ENCODE measurements at places on chromosomes 7 and 10. TPM values are rescaled to one million over a fixed set of nuclear protein-coding genes. Genes with fewer than 3 reads are reported as not detected.

DNA sequence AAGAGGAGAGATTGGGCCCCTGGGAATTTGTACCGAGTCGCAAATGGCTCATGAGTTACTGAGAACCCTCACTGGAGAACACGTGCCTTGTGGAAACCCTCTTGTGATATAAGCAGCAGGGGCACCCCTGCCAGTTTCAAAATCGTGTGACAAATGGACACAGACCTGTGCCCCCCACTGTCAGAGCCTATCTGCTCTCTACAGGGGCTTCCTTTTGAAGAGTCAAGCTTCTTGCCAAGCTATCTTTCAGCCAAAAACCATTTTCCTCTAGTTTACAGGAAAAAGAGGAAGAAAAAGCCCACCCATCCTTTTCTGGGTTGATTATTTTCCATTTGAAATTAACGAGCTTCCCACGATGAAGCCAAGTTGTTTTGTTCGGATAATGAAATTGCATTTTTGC, 64.1 kb upstream of the MPP7 start:
- H3K4me1 ChIP-seq: peaks cover 6% of the 10 kb centered on the region
- H3K27me3 ChIP-seq: no peaks in the 10 kb centered on the region
- no peak overlapping the region for H3K27ac ChIP-seq
- H3K4me3 ChIP-seq: no peak overlapping the region
- H3K36me3 ChIP-seq: no peaks in the 10 kb centered on the region

DNA sequence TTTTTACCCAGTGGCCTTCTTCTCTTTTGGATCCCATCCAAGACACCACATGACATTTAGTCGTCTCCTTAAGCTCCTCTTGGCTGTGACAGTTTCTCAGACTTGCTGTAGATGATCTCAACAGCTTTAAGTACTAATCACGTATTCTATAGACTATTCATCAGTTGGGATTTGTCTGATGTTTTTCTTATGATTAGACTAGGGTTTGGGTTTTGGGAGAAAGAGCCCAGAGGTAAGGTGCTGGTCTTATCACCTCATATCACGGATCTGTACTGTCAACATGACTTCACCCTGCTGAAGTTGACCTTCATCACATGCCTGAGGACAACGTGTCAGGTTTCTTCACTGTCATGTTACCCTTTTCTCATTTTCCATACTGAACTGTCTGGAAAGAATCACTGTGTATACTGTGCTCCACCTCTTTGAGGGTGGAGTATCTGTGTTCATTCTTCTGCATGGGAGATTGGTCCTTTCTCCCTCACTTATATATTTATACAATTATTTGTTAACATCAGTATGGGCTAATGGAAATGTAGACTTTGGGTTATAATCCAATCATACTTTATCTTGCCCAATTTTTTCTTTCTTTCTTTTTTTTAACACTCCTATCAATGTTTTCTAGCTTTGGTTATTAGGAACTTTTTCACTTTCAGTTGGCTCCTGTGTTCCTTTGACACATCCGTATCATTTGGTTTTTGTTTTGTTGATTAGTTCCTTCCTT, 6.4 kb upstream of the HKDC1 start:
- no peak overlapping the region for H3K4me3 ChIP-seq
- peaks cover 5% of the 10 kb centered on the region for H3K4me1 ChIP-seq
- no peaks in the 10 kb centered on the region for H3K27me3 ChIP-seq
- H3K27ac ChIP-seq: no peak overlapping the region
- H3K36me3 ChIP-seq: peaks cover 13% of the 10 kb centered on the region

SORCS1 gene
- total RNA-seq: 0.54 TPM

DNA sequence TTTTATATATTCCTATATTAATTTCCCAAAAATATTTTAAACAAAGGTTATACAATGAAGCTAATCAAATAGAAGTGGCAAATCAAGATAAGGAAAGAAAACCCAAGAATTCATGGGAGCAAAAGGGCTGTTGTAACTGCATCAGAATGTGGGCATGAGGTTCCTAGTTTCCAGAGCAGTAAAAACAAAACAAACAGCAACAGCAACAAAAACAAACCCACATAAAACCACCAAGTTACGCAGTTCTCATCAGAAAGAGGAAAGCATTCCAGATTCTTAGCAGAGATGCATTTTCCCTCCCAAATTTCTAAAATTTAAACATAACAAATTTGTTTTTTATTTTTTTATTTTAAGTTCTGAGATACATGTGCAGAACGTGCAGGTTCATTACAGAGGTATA, 34.8 kb upstream of the MSMB start:
- no peak overlapping the region for H3K27ac ChIP-seq
- no peaks in the 10 kb centered on the region for H3K36me3 ChIP-seq
- H3K4me3 ChIP-seq: no peak overlapping the region
- peaks cover 32% of the 10 kb centered on the region for H3K27me3 ChIP-seq
- H3K4me1 ChIP-seq: no peaks in the 10 kb centered on the region

DNA sequence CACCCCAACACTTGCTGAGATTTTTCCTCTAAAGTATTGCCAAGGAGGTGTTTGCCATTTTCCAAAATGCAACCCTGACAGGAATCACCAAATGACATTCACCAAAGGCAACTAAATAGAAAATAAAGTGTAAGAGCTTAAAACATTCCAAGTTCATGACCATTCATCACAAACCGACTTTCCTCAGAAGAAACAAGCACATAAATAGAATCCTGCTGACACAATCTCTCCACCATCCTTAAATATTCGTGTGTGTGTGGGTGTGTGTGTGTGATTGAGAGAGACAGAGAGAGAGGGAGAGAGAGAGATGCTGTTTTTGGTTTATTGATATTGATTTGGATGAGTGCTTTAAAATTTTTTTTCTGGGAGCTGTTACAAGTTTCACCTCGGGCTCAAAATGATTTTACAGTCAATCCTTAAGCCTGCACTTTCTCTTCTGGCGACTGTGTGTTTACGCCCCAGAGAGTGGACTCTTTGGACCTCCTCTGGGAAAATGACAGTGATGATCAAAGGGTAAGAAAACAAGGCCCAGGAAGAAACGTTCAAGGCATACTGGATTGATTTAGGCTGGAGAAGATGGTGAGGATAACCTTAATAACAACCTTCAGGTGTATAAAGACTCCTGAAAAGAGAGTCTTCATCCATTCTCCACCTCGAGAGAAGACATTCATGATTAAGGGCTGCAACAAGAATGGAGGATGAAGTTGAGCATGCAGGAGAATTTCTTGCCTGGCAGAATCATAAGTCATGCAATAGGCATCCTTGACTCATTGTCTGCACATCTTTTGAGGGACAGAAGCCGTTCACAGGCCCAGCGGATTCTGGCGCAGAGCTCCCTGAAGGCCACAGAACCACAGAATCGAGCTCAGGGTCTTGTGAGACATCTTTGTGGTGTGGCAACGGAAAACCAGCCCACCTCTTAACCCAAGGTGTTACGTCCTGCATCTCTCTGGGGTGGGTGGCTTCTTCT, 104.4 kb upstream of the FGFR2 start:
- H3K27me3 ChIP-seq: no peaks in the 10 kb centered on the region
- peaks cover 7% of the 10 kb centered on the region for H3K36me3 ChIP-seq
- H3K4me3 ChIP-seq: no peak overlapping the region
- H3K4me1 ChIP-seq: no peaks in the 10 kb centered on the region
- DNase-seq: peak; percentile 22

GRCh38 chr7:92075455-92076158, 58.7 kb downstream of the CYP51A1 start:
- no peaks in the 10 kb centered on the region for H3K4me1 ChIP-seq
- no peak for DNase-seq
- H3K27ac ChIP-seq: no peak overlapping the region
- no peaks in the 10 kb centered on the region for H3K27me3 ChIP-seq

- no peaks in the 10 kb centered on the region for H3K36me3 ChIP-seq
- H3K4me1 ChIP-seq: peaks cover 42% of the 10 kb centered on the region
- H3K27ac ChIP-seq: peak overlapping the region; percentile 98
- H3K4me3 ChIP-seq: peak overlapping the region; percentile 69
These were observed 144.4 kb downstream of the TES start for GRCh38 chr7:116354546-116355423.

- peak overlapping the region; percentile 85 for H3K27ac ChIP-seq
- peaks cover 6% of the 10 kb centered on the region for H3K36me3 ChIP-seq
- H3K4me1 ChIP-seq: peaks cover 7% of the 10 kb centered on the region
- peak; percentile 99 for DNase-seq
These were observed 149.5 kb upstream of the SVIL start for GRCh38 chr10:29784175-29784773.

- DNase-seq: no peak
- no peak overlapping the region for H3K4me3 ChIP-seq
- no peak overlapping the region for H3K27ac ChIP-seq
- H3K27me3 ChIP-seq: no peaks in the 10 kb centered on the region
- peaks cover 11% of the 10 kb centered on the region for H3K36me3 ChIP-seq
These were observed 13.1 kb downstream of the WNT16 start for GRCh38 chr7:121341933-121342332.

C1QL3 gene
- total RNA-seq: not detected

- DNase-seq: peak; percentile 67
- peaks cover 36% of the 10 kb centered on the region for H3K4me1 ChIP-seq
- H3K4me3 ChIP-seq: no peak overlapping the region
- H3K27me3 ChIP-seq: no peaks in the 10 kb centered on the region
- peaks cover 12% of the 10 kb centered on the region for H3K36me3 ChIP-seq
These were observed 6.5 kb downstream of the CPVL start for GRCh38 chr7:29139796-29140195.

GRCh38 chr7:27168265-27168947, 3.1 kb upstream of the HOXA9 start:
- no peak for DNase-seq
- H3K4me3 ChIP-seq: peak overlapping the region; percentile 79
- peaks cover 18% of the 10 kb centered on the region for H3K36me3 ChIP-seq
- peak overlapping the region; percentile 87 for H3K27ac ChIP-seq
- no peaks in the 10 kb centered on the region for H3K27me3 ChIP-seq

GRCh38 chr10:71581376-71581775, 138.2 kb downstream of the C10orf105 start:
- no peaks in the 10 kb centered on the region for H3K4me1 ChIP-seq
- peaks cover 33% of the 10 kb centered on the region for H3K27me3 ChIP-seq
- H3K27ac ChIP-seq: no peak overlapping the region
- no peak for DNase-seq
- H3K36me3 ChIP-seq: no peaks in the 10 kb centered on the region

DNA sequence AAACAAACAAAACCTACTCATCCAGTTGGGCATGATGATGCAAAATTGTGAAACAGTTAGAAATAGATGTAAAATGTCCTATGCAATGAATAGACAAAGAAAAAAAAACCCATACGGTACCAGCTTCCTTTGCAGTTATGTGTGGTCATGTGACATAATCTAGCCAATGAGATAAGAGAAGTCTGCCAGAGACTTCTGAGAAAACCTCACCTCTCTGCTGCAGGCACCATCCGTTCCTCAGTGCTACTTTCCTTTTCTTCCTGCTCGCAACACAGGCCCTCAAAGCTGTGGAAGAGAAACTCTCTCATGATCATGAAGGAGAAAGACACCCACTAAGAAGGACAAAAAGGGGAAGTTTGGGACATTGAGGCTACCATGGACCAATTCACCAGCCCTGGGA, 76.8 kb upstream of the CARD11 start:
- no peaks in the 10 kb centered on the region for H3K36me3 ChIP-seq
- no peak for DNase-seq
- H3K4me3 ChIP-seq: no peak overlapping the region
- no peaks in the 10 kb centered on the region for H3K4me1 ChIP-seq

ZPBP gene
- total RNA-seq: not detected

GRCh38 chr10:68132391-68132790, 23.1 kb downstream of the MYPN start:
- no peak for DNase-seq
- peaks cover 7% of the 10 kb centered on the region for H3K36me3 ChIP-seq
- no peak overlapping the region for H3K4me3 ChIP-seq
- H3K27me3 ChIP-seq: no peaks in the 10 kb centered on the region
- H3K27ac ChIP-seq: no peak overlapping the region

SLC29A3 gene
- 4.0 TPM for total RNA-seq

ANKRD61 gene
- total RNA-seq: 0.42 TPM

GRCh38 chr7:45183711-45184210, 26.2 kb downstream of the RAMP3 start:
- H3K27me3 ChIP-seq: peaks cover 30% of the 10 kb centered on the region
- no peaks in the 10 kb centered on the region for H3K4me1 ChIP-seq
- DNase-seq: no peak
- no peak overlapping the region for H3K4me3 ChIP-seq

LIPF gene
- total RNA-seq: not detected

DNA sequence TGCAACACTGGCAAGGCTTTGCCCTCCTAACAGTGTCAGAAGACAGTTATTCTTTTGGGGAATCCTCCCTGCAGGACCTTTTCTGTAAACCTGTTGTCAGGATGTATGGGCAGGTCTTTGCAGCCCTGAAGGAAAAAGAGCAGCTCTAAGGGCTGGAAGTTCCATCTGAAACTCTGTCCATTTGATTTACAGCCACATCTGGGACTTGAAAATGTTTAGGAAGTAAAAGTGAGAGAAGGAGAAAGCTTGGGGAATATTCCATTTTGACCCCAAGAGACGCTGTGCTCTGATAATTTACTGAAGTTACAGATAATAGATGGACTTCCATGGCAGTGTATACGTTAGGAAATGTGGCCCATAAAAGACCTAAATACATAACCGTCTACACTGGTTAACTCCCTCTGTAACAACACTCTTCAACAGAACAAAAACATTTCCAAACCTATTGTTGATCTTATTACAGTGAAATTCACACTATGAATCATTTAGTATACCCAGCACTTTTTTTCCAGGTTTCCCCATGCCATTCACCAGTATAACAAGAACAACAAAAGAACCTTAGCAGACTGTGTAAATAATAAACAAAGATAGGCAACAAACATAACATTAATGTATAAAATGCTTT, 89.1 kb downstream of the KIAA1549 start:
- peaks cover 7% of the 10 kb centered on the region for H3K36me3 ChIP-seq
- H3K27me3 ChIP-seq: no peaks in the 10 kb centered on the region
- H3K4me1 ChIP-seq: peaks cover 25% of the 10 kb centered on the region
- H3K27ac ChIP-seq: no peak overlapping the region
- H3K4me3 ChIP-seq: no peak overlapping the region

DNA sequence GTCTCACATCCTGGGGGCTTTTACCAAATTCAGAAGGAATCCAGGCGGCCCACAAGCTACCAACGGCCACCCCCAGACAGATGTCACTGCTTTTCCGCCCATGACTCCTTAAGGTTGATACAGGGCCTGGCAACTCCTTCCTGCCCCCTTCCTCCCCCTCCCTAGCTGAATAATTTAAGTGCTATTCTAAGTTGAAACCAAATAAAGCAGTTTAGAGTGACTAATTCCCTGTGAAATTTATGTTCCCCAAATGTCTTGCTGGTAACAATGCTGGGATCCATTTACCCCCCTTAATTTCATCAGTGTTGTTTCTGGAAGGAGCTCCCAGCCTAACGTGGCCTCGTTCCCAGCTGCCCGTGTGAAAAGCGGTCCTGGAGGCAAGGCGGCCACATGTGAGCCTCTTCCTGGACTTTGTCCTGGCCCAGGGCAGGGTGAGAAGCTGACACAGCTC, 109.6 kb downstream of the TMEM130 start:
- peaks cover 25% of the 10 kb centered on the region for H3K27me3 ChIP-seq
- no peak overlapping the region for H3K4me3 ChIP-seq
- H3K36me3 ChIP-seq: no peaks in the 10 kb centered on the region
- H3K4me1 ChIP-seq: no peaks in the 10 kb centered on the region
- no peak overlapping the region for H3K27ac ChIP-seq
- DNase-seq: peak; percentile 52

FAM237B gene
- not detected for total RNA-seq

- no peaks in the 10 kb centered on the region for H3K27me3 ChIP-seq
- H3K27ac ChIP-seq: no peak overlapping the region
- no peak overlapping the region for H3K4me3 ChIP-seq
These were observed 10.7 kb downstream of the INPP5A start for GRCh38 chr10:132548106-132548823.
